Astrocyte of the cerebellum (primary cell): ENCODE measurements at places on chromosomes 1 and 21.

GRCh38 chr1:8871539-8871935 lies 6.9 kb downstream of the ENO1 start:
- no peak for DNase-seq

GRCh38 chr1:64569411-64569810 lies 99.5 kb downstream of the CACHD1 start:
- no peak for DNase-seq

- DNase-seq: no peak
Observed at GRCh38 chr1:90344963-90345730, 350.2 kb downstream of the ZNF326 start.

GRCh38 chr1:187621951-187622350 lies 793.2 kb downstream of the PLA2G4A start:
- peak; percentile 59 for DNase-seq

- peak; percentile 39 for DNase-seq
Observed at GRCh38 chr1:78688697-78689096, 39.1 kb downstream of the IFI44 start.

DNA sequence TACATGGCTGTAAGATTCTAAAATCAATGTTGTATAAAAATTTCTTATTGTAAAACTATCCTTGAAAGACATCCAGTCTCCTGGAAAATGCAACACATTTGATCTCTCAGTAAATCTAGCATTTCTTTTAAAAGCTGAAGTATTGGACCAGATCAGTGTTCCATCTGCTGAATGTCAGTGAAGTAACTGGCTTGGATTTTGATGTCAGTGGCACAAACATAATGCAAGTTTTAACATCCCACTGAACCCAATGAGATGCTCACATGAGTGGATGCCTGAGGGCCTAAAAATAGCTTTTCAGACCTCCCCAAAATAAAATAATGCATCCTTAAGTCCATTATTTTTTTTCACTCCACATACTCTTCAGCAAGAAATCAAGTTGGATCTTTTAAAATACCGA lies 1432.2 kb downstream of the MRPL39 start:
- DNase-seq: no peak

GRCh38 chr1:12472798-12473551 lies 145.0 kb downstream of the DHRS3 start:
- DNase-seq: no peak

- no peak for DNase-seq
Observed at GRCh38 chr1:228352677-228353481, 53.8 kb downstream of the TRIM11 start.

GRCh38 chr1:80882553-80882952 lies 918.2 kb upstream of the ADGRL2 start:
- peak; percentile 12 for DNase-seq

GRCh38 chr1:18803851-18804250 lies 55.6 kb downstream of the TAS1R2 start:
- no peak for DNase-seq

- no peak for DNase-seq
Observed at GRCh38 chr1:205583461-205584130, 48.2 kb downstream of the ELK4 start.

GRCh38 chr1:101017448-101017847 lies 8.1 kb downstream of the DPH5 start:
- no peak for DNase-seq

- no peak for DNase-seq
Observed at GRCh38 chr1:27360159-27361043, 6.4 kb downstream of the MAP3K6 start.

GRCh38 chr1:99370476-99370875 lies 106.2 kb downstream of the PLPPR4 start:
- DNase-seq: no peak

GRCh38 chr1:77824079-77824478 lies 44.6 kb downstream of the MIGA1 start:
- DNase-seq: no peak

DNA sequence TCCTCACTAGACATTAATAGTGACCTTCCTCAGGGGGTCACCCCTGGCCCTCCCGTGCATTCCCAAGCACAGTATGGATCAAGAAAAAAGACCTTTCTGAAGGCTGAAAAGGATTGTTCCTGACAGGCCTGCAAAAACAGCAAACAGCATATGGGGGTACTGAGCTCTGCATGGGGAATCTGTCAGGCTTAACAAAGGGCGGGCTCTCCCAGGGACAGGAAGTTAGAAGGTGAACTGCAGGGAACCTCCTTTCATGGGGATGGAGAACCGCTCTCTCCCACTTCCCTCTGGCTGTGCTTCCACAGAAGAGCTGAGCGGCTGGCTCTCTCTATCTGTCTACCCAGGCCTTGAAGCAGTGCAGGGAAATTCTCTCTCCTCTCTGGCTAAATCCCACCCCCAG lies 91.7 kb downstream of the DTL start:
- no peak for DNase-seq

- DNase-seq: no peak
Observed at GRCh38 chr1:227261501-227261900, 56.8 kb downstream of the CDC42BPA start.

GRCh38 chr1:218350801-218351266 lies 5.7 kb downstream of the TGFB2 start:
- peak; percentile 75 for DNase-seq

DNA sequence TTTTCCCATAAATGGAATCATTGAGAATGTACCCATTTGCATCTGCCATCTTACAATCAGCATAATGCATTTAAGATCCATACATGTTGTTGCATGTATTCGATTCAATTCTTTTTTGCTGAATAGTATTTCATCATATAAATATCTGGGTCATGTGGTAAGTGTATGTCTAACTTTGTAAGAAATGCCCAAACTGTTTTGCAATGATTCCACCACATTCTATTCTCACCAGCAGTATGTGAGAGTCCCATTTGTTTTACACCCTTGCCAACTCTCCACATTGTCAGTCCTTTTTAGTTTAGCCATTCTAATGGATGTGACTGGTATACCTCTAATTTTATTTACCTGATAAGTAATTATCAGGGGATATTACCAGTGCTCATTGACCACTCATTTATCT lies 115.8 kb upstream of the PBX1 start:
- DNase-seq: no peak

GRCh38 chr1:2876846-2877245 lies 75.4 kb upstream of the TTC34 start:
- DNase-seq: no peak

DNA sequence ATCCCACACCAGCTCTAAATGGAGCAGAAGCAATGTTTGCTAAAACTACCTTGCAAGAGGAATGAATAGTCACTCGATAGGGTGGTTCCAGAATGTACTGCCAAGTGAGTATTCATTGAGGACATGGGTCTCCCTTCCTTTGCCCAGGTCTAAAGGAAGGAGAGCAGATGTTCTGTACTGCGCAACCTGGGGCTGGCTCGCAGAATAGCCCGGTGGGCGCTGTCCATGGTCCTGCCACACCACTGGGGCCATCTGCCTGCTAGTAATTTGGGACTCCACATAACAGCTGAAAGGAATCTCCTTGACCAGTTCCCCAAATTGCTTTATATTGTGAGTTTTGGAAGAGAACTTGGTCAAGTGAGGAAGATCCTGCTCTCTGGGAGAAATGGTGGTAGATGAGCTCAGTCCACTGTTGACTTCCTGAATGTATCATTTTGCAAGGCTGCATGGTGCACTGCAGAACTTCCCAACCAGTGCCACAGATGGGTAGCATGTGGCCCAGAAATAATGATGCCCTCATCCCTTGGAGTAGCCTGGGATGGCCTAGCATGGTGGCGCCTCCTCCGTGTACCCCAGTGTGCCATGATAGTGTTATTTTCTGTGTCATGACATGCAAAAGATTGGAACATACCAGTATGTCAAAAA lies 5.7 kb downstream of the SLC6A17 start:
- peak; percentile 31 for DNase-seq

GRCh38 chr1:152539901-152540300 lies 25.6 kb downstream of the CRCT1 start:
- no peak for DNase-seq

GRCh38 chr1:230958370-230958769 lies 20.3 kb downstream of the TTC13 start:
- DNase-seq: no peak
